ENCODE measurements at places on chromosomes 7 and 10.

DNA sequence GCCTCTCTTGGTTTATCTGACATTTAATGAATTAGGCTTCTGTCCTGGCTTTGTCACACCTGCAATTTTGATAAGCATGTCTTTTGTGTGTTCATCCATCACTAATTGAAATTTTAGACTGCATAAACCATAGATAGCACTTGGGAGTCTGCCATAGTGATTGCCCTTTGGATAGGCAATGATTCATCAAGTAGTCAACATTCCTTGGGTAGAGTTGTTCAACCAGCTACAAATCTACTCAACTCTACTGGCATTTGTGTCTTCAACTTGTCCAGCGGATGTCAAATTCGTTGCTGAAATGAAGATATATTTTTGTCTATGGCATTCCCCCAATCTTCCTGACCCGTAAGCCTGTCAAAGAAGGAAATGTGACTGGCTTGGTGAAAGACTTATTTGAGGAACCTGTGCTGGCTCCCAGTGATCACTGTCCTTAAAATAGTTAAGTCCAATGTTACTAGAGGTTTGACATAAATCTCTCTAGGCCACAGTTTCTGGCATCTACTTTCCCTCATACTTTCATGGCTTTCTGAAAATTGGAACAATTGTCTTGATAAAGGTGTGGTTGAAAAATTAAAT, 33.7 kb upstream of the CREB5 start:
- no peak for DNase-seq

DNA sequence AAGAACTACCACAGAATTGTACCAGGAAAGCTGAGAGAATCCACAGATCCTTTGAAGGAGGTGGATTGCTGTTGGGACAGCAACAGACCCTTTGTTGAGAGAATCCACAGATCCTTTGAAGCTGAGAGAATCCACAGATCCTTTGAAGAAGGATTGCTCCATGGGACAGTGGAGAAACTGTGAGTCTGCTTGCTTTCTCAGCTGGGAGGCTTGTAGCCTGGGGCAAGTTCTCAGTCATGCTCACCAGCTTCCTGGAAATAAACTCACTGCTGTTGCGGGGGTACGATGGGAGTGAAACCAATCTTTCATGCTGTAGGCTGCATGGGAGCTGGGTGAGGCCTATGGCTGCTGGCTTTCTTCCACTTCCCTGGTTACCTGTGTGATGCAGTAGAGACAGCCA, 106.3 kb downstream of the C7orf25 start:
- DNase-seq, result no peak

DNA sequence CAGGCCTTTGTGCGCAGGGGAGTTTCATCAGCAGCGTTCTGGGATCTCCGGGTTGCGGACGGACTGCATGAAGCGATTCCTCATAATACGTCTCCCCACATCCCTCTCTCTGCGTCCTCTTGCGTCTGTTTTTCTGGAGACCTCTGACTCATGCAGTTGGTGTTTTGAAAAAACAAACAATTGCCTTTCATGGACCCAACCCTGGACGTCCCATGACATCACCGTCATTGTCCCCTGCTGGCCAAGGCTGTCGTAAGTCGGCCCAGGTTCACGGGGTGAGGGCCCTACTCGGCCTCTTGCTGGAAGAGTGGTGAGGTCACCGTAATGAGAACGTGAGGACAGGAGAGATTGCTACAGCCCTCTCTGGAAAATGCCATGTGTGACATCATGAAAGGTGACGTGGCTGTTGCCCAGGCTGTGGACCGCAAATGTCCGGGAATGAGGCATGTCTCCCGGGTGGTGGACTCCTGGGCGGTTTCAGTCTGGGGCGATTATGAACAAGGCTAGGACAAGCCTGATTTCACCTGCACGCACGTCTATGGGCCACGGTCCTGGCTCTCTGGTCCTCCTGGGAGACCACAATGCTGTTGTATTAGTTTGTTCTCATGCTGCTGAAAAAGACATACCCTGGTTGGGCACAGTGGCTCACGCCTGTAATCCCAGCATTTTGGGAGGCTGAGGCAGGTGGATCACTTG, 9.8 kb upstream of the MAFK start:
- no peak for DNase-seq

DNA sequence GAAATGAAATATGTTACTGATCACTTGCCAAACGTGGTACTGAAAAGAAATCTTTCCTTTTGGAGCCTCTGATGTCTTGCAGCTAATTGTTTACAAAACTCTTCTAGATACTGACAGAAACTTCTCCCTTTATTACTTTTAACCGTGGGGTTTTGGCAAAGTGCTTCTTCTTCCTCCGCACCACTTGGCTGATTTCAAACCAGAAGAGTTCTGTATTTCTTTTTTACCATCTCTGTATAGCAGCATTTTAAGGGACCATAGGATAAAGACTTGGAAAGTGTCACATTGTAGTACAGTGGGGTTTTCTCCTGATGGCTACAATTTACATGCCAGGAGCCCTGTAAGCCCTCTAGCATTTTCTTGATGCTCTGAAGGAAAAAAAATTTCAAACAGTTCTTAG, 21.9 kb upstream of the CREB5 start:
- DNase-seq, result no peak

DNA sequence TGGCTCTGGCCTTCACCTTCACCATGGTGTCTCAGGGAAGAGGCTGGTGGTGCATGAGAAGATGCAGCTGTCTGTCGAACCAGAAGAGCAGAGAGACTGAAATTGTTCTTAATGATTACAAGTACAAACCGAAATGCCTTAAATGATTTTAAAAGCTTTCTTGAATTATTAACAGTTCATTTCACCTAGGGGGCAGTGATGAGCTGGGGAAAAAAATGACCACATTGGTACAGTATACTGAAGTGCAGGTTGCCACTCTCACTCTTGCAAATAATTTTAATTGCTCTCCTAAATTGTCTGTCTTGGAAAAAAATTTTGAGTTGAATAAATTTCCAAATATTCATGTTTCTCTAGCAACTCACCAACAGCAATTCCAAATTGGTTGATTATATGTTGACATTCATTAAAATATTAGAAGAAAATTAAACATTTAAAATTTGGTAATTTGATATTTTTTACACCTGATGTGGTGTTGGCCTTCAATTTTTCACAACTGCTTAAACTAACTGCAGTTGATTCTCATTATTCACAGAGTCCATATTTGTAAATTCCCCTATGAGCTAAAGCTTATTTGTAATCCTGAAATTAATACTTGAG, 692.6 kb downstream of the ZWINT start:
- DNase-seq, result peak; percentile 6

DNA sequence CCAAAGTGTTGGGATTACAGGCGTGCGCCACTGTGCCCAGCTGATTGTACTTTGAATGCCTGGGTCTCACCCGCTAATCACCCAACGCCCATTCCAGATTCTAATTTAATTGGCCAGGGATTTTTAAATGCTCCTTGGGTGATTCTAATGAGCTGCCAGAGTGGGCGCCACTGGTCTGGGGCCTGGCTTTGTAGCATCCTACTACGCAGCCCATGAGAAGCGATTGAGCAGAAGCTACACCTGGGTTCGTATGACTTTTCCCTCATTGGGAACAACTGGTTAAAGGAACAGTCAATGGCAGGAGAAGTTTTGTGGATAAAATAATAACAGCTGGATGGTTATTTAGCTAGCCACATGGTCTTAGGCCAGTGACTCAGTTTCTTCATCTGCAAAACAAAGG, 108.0 kb downstream of the SPAG6 start:
- no peak for DNase-seq

DNA sequence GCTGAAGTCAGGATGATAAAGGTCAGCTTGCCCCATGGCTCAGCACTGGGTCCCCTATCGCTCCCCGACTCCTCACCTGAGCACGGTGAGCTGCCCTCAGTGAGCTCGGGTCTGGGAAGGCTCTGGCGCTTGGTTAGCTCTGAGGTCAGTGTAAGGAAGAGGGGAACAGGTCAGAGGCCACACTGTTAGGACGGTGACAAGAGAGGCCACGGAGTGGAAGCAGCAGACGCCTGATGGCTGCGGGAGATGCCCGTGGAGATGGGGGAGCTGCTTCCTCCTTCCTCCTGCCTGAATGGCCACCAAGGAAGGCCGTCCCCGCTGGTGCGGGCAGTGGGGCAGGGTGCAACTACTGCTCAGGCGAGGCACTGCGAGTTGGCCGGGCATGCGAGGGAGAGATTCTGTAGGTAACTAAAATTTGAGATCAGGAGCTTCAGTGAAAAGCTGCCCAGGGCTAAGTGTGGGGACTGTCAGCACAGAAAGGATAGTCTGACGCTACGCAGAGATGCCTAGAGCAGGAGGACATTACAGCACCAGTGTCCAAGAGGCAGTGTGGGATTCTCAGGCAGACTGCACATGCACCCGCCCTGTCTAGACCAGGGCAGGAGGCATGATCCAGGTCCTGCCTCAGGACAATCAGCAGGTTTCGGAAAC, 231.3 kb upstream of the GRB10 start:
- no peak for DNase-seq

- DNase-seq, result no peak
Observed at GRCh38 chr10:128373831-128374230, 247.6 kb upstream of the MKI67 start.

- DNase-seq, result no peak
Observed at GRCh38 chr7:49014870-49015269, 90.5 kb downstream of the CDC14C start.

- DNase-seq, result peak; percentile 91
Observed at GRCh38 chr7:151245360-151246101, 3.0 kb downstream of the SMARCD3 start.

GRCh38 chr7:151381348-151382078, 28.3 kb downstream of the WDR86 start:
- peak; percentile 77 for DNase-seq

DNA sequence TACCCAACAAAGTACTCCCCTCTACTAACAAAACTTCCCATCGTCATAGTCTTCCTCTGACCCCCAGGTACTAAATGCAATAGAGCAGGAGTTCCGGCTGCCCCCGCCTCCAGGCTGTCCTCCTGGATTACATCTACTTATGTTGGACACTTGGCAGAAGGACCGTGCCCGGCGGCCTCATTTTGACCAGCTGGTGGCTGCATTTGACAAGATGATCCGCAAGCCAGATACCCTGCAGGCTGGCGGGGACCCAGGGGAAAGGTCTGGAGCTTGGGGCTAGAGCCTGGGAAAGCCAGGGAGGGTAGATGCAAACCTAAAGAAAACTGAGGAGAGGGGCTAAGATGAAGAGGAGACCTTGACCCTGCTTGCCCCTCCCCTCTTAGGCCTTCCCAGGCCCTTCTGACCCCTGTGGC, 15.3 kb downstream of the EPHB6 start:
- DNase-seq, result no peak

All from GM13977 (cell line).